ENCODE measurements at places on chromosomes 7 and 10.

DNA sequence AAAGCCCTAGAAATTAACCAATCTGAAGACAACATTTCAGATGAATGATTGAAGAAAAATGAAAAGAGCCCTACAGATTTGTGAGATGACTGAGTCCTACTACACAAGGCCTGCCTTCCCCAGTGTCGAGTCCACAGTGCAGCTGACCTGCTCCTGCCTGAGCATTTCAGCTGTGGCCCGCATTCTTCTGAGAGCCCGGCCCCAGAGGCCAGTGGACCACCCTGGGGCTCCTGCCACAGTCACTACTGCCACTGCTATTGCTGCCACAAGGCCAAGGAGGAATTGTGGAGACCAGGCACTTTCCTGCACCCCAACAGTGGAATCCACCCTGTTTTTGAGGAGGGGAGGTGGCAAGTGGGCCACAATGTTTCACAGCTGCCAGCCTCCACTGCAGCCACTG lies 19.6 kb upstream of the ZNF735 start:
- DNase-seq = no peak

DNA sequence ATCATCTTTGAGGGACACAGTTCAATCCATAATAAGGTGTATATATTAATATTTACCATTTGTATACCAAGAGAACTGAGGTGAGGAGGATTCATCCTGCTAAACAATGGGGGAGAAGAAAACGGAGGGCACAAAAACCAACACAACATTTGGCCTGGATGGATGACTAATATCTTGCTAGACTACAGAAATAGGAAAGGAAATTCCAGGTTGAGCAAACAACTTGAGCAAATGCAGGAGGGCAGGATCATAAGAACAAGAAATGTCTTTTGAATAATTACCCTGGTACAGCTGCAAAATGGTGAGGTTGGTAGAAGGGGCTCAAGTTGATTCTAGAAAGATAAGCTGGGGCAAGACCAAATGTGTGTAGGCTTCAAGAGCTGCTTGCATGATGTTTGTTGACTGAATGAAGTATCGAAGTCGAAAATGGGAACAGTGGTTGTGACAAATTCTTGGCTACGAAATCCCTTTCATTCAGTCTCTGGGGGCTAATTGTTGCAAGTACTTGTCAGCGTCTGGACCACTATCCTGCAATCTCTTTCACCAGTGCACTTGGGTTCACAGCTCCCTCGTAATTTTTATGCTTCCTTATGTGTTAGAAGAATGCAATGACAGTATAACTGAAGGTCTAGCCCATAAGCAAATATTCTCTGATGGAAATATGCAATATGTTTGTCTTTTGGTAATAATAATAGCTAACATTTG lies 176.2 kb downstream of the PTEN start:
- DNase-seq = peak; percentile 44

GRCh38 chr7:77985974-77986339 lies 187.4 kb downstream of the PHTF2 start:
- no peak for DNase-seq

GRCh38 chr10:101959346-101959916 lies 96.5 kb downstream of the ARMH3 start:
- DNase-seq = no peak

DNA sequence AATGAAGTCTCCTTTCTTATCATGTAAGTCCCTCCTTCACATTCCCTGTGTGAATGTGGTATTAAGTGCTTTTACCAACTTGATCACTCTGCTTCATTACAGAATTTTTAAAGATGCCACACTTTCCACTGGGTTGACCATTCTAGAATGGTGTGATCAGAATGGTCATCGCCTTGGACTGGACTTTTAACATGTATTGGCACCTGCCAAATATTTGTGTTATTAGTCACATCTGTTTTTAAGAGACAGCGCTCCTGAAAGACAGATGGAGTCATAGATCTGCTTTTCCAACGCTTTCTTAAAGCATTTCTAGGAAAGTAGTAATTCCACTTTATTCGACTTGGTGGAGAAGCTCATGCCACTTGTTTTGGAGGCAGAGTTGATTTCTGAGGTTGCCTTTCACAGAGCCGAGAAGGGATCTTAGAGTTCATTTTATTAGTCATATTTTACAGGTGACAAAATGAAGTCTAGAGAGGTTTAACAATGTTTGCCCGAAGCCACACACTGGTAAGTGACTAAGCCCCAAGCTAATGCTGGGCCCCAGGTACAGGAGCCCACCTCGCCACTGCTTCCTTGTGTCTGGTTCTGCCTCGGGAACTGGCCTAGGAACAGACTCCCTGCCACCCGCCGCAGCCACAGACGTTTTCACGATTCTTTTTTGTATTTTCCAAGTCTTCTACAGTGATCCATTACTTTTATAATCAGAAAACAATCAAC lies 10.4 kb upstream of the BAMBI start:
- no peak for DNase-seq

DNA sequence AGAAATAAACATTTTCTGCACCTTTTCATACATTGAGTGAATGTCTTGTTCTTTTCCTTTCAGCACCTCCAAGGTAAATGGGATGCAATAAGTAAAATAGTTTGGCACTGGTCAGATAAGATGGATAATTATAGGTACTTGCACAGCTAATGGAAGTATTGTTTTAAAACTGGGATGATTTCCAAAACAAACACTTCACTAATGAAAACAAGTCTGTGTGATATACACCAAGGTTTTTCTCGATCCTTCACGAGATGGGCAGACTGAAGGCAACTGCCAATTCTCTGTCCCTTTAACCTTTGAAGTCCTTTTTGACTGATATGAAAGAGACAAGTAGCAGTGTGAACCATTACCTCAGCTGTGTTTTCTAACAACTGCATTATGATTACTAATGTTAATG lies 423.8 kb downstream of the GFRA1 start:
- peak; percentile 4 for DNase-seq

- DNase-seq = no peak
Measured at GRCh38 chr7:24340727-24341126, 56.7 kb downstream of the NPY start.

DNA sequence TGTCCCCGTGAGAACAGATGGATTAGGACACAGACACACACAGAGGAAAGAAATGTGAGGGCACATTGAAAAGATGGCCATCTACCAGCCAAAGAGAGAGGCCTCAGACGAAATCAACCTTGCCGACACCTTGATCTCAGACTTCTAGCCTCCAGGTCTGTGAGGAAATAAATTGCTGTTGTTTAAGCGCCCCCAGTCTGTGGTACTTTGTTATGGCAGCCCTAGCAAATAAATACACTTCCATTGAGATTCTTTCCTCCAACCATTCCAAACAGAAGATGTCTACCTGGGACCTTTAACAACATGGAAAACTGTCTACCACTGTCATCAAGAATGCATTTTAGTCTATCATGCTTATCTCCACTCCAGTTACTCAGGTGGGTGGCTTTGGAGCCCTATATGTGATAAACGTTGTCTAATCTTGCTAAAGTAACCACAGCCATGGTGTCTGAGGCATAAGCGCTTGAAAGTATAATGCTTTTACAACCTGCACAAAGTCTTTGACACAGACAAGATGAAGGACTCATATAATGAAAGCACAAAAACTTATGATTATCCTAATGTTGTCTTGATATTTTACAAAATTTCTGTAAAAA lies 244.3 kb downstream of the MTERF1 start:
- DNase-seq = peak; percentile 24

- peak; percentile 65 for DNase-seq
Measured at GRCh38 chr7:101718363-101719122, 89.4 kb upstream of the MYL10 start.

DNA sequence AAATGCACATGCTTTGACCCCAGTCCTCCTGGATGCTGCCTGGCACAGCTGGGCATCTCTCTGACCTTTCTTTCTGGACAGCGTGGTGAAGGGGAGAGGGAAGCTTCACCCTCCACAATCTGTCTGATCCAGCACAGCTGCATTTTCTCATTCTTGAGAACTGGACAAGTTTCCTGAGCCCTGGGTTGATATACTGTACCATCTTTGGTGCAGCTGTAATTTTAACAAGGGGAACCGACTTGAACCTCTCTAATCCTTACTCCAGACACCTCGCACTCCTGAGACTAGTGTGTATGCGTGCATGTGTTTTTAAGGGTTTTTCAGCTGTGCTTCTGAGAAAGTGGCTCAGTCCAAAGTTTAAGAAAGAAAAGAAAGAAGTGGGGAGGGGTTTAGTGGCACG lies 655.7 kb downstream of the INHBA start:
- no peak for DNase-seq

- no peak for DNase-seq
Measured at GRCh38 chr7:53812135-53812534, 730.0 kb upstream of the VSTM2A start.
